Pons (tissue), 1 donor: ENCODE measurements at places on chromosomes 7 and 10.

DNA sequence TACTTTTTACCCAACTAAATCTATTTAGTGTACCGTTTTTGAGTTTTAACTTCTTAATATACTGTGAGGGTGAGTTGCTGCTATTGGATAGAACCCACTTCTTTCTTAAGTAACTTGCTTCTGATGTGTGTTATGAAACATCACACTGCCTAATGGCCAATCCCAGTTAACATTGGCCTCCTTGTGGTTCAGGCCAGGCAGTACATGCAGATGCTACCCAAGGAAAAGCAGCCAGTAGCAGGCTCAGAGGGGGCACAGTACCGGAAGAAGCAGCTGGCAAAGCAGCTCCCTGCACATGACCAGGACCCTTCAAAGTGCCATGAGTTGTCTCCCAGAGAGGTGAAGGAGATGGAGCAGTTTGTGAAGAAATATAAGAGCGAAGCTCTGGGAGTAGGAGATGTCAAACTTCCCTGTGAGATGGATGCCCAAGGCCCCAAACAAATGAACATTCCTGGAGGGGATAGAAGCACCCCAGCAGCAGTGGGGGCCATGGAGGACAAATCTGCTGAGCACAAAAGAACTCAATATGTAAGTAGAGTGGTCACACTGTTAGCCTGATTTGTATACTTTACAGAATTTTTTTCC is 39.7 kb downstream of the TES start:
- no peak for DNase-seq

- no peak for DNase-seq
These were observed 52.6 kb downstream of the LRRC72 start for GRCh38 chr7:16579216-16579615.

DNA sequence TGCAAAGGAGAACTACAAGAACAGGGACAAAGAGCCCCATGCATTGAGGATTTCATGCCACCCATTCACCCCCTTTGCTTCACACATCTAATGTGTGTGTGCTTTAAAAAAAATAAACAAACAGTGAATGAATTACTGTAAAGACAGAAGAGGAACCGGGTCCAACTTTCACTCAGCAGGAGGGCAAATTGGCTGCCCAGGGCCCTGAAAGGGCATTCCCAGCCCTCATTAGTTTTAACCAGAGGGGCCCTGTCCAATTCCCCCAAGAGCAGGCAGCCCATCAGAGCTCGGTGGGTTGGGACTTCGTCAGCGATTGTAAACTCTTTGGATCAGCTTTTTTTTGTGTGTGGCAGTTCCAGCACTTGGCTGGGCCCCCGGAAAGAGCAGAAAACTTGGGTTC is 73.6 kb upstream of the PDZD8 start:
- DNase-seq: no peak

- DNase-seq: no peak
These were observed 140.7 kb downstream of the PFKFB3 start for GRCh38 chr10:6343305-6344010.

DNA sequence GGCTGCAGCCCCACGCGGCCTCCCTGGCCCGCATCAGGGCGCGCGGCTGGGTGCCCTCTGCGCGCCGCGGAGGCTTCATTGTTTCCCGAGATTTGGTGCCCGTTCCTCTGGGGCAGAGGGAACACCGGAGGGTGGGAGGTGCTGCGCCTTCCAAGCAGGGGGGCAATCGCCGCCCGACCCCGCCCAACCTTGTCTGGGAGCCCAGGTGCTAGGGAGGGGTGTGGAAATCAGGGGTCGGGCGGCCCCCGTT is 1.0 kb upstream of the NRP1 start:
- DNase-seq: no peak
